ENCODE measurements at places on chromosomes 13 and 19.

DNA sequence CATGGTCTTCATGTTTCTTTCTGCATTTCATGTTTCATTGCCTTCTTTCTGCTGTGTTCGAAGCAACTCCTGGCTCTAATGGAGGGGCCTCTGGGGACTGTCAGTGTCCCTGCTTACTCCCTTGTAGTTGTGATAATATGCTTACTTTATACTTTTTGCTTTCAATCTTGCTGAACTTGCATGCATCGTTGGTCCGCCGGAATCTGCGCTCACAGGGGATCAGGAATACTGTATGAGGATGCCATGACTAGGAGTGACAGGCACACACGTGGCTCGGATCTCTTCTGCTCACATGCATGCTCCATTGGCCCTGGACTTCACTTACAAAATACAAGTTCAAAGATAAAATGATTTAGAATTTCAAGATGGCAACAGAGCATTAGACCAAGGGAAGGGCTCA is 108.8 kb downstream of the SIPA1L3 start:
- no peak for DNase-seq

- DNase-seq, result no peak
Measured at GRCh38 chr13:43072394-43072793, 49.0 kb downstream of the DNAJC15 start.

DNA sequence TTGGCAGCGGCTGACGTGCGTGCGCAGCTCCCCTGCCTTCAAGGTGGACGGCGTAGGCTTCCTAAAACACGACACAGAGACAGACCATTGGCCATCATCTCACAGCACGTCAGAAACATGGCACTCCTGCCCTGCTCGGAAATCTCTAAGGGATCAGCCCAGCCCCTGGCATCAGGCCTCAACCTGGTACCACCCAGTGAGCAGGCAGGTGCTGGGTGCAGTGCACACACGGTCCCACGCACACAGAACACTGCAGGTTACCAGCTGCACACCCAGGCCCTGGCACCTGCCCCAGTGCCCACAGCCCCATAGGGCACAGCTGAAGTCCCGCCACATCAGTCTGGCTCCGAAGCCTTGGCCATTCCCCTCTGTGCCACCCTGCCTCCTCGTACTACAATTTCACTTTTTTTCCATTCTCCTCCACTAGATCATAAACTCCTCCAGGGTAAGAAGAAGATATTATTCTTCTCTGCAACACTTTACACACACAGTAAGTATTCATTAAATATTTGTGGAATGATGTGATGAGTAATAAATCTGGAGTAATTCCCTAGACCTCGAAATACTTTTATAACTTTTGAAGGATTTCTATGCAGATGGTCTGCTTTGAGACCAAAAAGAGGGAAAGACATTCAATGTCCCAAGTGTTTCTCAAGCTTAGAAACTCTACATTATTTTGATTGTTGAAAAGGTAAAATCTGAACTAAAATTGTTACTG is 156.4 kb downstream of the COL4A1 start:
- no peak for DNase-seq

- DNase-seq, result no peak
Measured at GRCh38 chr13:23965346-23965745, 68.0 kb upstream of the C1QTNF9B start.

GRCh38 chr19:10122045-10122444 is 2.3 kb upstream of the EIF3G start:
- DNase-seq, result no peak

- no peak for DNase-seq
Measured at GRCh38 chr13:35163674-35164073, 221.6 kb downstream of the NBEA start.

- no peak for DNase-seq
Measured at GRCh38 chr19:16233081-16233776, 35.5 kb downstream of the AP1M1 start.

DNA sequence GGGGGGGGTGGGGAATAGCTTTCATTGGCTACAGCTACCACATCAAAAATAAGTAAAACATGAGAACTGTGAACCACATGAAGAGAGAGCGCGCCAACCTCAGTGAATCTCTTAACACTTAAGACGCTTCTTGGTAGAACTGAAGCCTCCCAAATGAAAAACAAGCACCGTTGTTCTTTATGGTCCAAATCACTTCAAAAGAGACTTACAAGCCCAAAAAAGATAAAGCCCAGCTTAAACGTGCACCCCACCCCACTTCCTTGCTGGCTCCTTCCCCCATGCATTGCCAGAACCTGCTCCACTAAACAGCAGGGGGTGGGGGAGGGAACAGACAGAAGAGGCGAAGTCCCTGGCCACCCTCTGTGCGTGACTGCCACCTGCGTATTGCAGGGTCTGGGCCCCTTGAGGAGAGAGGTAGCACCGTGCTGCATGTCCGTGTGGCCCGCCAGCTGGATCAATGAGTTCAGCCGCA is 479.1 kb downstream of the FOXO1 start:
- DNase-seq, result no peak

DNA sequence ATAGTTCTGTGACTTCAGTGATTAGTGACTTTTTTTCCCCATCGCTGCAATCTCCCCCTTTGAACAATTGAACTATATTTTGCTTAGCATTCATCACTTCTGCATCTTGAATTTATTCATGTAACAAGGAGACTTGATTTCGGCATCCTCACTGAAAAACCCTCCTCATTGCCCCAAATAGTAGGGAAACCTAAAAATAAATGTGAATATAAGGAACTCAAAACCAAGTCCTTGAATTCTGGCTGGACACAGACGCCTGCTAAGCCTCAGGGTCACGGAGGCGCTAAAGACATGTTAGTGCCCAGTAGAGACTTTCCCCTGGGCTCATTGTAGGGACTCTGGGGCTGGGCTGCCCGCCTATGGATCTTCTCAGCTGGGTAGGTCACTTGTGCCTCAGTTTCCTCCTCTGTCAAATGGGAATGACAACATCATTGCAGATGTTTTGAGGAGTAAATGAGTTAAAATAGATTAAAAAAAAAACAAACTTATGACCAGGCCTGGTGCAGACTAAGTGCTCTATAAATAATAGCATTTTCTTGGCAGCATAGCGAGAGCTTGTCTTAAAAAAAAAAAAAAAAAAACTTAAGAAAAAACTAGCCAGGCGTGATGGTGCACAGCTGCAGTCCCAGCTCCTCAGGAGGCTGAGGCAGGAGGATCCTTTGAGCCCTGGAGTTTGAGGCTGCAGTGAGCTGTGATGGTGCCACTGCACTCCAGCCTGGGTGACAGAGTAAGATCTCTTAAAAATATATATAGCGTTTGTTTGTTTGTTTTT is 1.8 kb upstream of the ADGRE5 start:
- no peak for DNase-seq

- no peak for DNase-seq
Measured at GRCh38 chr19:7251494-7251893, 42.7 kb downstream of the INSR start.

DNA sequence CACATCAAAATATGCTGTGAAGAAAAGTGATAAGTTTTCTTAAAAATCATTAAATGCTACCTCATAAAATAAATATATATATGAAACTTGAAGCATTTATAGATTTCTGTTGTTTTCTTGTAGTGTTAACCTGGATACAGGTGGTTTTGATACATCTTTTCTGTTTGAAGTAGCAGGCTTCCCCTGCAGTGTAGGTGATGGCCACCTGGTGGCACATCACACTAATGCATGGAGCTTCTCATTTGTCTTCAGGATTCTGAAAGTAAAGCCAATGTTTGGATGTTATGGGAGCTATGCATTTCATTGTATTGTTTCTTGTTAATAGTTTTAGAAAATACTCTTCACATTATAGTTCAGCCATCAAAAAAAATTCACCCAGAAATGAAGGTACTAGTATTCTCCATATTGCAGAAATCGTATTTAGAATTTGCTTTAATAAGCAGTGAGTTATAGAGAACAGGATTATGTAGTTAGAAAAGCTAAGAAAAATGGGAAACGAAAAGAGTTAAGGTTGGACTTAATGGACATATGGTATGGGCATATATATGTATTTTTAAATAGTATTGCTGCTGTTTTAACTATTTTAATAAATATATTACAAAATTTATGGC is 18.7 kb downstream of the GPR180 start:
- peak; percentile 47 for DNase-seq

All from SW480 (cell line).